NCI-H2227 treated with DMSO at 0.1 percent for 48 hours (cell line): ENCODE measurements at places on chromosomes 6 and 20.

- DNase-seq, result no peak
Measured at GRCh38 chr20:56964901-56965300, 301.5 kb downstream of the BMP7 start.

- DNase-seq, result no peak
Measured at GRCh38 chr20:24935140-24935539, 13.9 kb upstream of the CST7 start.

- DNase-seq, result no peak
Measured at GRCh38 chr6:144757299-144757698, 472.2 kb downstream of the UTRN start.

GRCh38 chr20:20017844-20018185 lies 653 bp downstream of the NAA20 start:
- no peak for DNase-seq

DNA sequence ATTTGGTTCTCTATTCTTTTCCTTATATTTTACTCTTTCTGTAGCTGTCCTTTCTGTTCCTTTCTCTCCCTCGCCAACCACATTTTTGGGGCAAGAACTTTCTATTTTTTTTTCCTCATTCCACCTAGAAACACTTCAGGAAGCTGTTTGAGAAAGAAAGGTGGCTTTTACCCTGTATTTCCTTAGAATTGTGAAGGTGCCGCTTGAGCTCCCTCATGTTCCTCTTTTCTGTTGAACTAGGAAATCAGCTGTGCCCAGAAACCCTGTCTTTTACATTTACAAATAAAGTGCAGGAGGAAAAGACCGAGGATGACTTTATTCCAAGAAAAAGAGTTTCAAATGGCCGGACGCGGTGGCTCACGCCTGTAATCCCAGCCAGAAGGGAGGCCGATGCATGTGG lies 38.2 kb downstream of the OR2B2 start:
- no peak for DNase-seq

GRCh38 chr20:62331347-62331746 lies 28.6 kb downstream of the ADRM1 start:
- no peak for DNase-seq

DNA sequence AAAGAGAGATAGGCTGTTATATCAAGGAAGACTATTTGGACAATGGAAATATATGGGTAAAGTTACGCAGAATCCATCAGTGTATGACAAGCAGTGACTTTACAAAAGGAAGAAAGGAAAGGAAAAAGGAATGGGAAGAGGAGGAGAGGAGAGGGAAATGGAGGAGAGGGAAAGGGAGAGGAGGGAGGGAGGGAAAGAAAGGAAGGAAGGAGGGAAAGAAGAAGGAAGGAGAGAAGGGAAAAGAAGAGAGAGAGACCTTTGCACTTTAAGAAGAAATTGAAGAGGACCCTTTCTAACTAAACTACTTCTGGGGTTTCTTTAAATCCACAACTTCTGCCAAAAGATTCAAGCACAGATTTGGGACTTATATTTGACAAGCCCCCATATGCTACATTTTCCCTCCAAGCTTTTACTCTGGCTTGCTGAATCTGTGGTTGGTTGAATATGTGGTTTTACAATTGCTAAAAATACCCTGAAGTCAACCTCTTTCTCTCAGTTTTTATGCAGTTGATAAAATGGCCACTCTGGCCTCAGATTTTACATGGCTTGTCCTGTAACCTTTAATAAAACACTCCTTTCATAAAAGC lies 120.8 kb upstream of the RAB32 start:
- DNase-seq, result no peak

DNA sequence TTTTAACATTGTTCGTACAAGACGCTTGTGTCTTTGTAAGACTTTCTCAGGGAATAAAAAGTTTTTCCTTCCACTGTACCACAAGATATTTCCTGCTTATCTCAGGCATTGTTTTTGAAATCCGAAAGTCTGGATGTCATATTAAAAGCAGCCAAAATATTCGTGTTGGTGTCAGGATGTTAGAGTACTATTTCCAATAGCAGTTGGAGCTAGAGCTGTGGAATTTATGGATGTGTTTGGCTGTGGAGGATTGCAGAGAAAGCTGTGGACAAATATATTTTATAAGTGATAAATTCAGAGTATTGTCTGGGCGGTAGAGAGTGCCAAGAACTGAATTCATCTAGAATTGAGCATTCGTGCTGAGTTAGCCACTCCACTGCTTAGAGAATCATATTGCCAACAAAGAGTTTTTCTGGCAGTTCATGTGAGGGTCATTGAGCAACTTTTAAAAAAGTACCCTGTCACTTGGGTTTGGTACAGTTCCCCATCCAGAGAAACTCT lies 57.7 kb downstream of the ZDHHC14 start:
- no peak for DNase-seq

DNA sequence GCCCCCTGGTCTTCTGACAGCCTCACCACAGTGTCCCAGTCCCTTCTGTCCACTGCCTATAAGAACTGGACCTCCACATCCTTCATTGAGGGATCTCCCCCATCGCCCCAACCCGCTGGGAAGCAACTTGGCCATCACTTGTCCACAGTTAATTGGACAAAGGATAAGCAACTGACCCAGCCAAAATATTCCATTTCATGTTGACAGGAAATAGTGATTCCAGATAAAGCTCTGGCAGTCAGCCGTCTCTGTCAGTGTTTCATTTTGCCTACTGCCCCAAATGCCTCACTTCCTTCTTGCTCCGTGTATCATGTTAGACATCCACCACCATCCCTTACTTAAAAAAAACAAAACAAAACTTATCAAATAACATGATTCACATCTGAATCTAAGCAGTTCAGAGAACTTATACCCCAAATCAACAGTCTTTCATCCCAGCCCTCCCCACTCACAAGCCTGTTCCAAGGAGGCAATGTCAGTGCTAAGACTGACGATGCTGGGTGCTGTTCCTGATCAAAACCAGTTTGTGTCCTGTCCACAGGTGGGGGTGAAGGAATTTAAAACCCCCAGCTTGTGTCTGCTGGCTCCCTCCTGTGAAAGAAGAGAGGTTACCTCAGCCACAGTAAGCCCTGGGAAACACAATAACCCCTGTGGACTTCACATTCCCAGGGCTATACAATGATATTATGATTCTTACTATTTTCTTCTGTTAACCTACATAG lies 162.5 kb downstream of the WDR27 start:
- DNase-seq, result no peak

GRCh38 chr6:37860226-37860839 lies 40.8 kb downstream of the ZFAND3 start:
- DNase-seq, result peak; percentile 18

GRCh38 chr20:33460711-33461110 lies 17.1 kb upstream of the SNTA1 start:
- DNase-seq, result no peak

DNA sequence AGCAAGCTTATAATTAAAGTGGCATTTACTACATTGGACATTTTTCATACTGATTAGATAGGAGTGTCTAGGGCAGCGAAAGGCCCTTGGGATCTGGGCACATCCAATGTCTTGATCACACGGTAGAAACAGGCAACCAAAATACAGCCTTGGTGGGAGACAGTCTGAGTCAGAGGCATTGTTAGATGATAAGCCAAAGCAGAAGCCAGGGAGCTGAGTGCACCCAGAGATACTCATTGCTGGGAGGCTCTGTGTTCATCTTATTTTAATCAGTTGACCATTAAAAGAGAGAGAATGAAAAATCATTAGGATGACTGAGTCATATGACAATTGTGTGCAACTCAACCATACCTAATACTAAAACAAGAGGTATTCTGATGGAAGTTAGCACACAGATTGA lies 109.5 kb downstream of the LCA5 start:
- no peak for DNase-seq

DNA sequence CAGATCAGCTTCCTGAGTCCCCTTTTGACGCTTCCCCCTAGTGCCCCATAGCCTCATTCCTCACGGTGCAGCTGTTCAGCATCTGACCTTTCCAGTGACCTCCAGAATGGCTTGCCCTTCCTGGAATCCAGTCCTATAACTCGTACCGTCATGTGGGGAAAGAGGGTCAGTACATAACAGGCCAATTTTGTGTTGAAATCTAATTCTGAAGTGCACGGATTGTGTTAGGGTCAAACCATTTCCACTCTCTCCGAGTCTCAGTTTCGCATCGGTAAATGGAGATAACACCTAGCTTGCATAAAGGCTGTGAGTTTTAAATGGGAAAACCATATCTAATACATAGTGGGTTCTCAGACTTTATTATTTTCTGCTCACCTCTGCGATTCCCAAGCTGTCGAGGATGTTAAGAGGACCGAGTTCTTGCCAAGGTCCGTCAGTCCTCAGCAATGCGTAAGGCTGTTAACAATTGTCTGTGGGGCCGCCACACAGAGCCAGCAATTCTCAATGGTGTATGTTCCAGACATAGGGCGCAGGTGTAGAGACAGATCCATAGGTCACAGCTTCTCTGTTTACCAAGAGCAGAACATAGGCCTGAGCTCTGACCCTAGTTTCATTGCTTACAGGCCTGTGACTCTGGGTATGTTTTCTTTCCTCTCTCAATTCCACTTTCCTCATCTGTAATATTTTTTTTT lies 45.5 kb upstream of the CCR6 start:
- no peak for DNase-seq

DNA sequence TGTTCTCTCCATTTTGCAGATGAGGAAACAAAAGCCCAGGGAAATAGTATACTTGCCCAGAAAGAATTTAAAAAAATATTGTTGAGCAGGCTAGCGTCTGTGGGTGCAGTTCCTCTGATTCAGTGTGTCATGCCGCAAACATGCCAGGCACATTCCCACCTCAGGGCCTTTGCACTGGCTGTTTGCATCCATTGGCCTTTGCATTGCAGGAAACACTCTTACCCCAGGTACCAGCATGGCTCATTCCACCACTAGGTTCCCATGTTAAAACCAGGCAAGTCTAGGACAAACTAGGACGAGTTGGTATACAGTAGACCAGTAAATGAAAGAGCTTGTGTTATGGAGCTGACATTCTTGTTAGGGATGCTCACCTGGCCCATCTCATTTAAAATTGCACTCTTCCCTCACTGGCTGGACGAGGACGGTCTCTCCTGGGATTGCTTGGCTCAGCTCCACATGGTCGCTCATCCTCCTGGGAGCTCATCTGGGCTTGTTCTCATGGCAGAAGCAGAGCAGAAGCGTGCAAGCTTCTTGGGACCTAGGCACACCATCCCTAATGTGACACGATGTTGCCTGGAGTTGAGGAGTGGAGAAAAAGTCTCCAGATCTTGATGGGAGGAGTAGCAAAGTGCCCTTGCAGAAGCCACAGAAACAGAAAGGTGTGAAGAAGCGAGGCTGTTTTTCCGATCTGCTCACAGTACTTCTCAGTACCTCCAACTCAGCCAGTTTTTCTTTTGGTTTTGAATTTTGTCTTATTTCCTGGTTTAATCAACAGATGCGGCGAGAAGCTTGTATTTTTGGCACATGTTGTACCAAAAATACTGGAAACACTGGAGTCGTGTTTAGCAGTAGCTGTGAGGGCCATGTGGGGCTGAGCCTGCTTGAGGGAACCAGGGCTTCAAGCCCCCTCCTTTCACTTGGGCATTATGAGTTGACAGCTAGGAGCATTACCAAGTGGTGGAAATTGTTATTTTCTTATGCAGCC lies 13.9 kb downstream of the ZNF831 start:
- DNase-seq, result no peak

DNA sequence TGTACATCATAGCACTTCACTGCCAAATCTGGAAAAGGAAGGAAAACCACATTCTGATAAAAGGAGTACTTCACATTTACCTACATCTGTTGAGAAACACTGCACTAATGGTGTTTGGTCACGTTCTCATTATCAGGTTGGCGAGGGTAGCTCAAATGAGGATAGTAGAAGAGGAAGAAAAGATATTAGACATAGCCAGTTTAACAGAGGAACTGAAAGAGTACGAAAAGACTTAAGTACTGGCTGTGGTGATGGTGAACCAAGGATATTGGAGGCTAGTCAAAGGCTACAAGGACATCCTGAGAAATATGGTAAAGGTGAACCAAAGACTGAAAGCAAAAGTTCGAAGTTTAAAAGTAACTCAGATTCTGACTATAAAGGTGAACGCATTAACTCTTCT lies 32.0 kb upstream of the GJA10 start:
- DNase-seq, result no peak

- DNase-seq, result no peak
Measured at GRCh38 chr6:41022294-41022693, 16.7 kb downstream of the UNC5CL start.

DNA sequence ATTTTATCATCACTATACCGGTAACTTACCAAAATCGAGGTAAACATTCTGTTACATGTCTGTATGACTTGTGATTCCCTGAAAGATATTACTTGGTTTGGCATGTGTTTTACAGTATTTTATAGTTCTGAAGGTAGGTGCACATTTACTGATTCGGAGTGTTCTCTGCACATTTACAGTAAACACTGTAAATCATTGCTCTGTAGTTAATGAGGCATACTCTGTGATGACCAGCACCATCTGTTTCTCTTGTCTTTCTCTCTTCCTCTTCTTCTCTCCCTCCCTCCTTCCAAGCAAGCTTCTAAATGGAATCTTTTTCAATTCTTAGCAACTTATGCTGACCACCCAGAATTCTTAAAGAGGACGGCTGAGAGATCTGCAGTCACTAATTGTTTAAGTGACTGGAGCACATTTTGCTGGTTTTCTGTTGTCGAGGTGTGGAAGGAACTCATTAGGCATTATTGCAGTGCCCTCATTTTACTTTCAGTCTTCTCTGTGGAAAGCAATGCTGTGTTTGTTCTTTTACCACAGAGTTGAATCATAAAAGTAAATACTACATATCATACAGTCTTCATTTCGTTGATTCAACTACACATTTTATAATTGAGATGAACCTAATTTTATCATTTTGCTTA lies 126.5 kb downstream of the UTRN start:
- no peak for DNase-seq

- DNase-seq, result no peak
Measured at GRCh38 chr6:89081129-89081422, 525 bp downstream of the PNRC1 start.

GRCh38 chr6:91490671-91491301 lies 903.9 kb upstream of the MAP3K7 start:
- DNase-seq, result no peak

DNA sequence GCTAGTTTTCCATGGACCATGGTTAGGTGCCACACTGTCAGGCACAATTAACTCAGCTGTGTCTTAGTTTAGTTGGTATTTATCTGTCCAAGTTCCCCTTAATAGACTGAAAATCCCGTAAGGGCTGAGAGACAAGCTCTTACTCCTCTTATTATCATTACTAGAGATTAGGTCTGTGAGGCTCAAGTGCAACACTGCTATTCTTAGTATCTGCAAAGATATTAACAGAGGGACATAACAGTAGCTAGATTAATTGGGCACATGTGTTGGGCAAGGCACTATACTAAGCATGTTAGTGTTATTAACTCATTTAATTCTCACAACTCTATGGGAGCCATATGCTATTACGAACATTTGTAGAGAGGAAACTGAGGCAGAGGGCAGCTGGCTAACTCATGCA lies 137.3 kb downstream of the VEGFA start:
- DNase-seq, result no peak

DNA sequence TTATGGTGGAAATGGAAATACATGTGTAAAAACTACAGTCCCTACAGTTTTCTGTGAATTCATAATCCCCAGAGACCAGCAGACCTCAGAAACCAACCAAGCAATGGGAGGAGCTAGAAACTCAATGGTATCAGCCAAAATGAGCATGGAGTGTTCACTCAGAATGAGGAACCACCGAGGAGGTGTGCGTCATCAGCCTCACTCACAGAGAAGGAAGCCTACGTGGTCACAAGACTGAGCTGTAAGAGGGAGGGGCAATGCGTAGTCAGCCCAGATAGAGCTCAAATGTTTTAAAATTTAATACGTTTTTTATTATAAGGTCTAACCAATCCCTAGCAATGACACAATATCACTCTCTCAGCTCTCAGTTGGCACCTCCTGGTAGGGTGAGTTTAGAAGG lies 17.4 kb downstream of the MYLK4 start:
- no peak for DNase-seq
